ENCODE measurements at places on chromosomes 1 and 21.

- no peak for DNase-seq
Measured at GRCh38 chr1:1858382-1859086, 32.4 kb downstream of the GNB1 start.

GRCh38 chr1:156445789-156446263 is 54.7 kb downstream of the MEF2D start:
- peak; percentile 77 for DNase-seq

GRCh38 chr1:119537966-119538365 is 31.0 kb downstream of the HSD3B1 start:
- no peak for DNase-seq

GRCh38 chr1:16352842-16353535 is 709 bp upstream of the FBXO42 start:
- no peak for DNase-seq

- no peak for DNase-seq
Measured at GRCh38 chr1:100942304-100943046, 46.6 kb downstream of the SLC30A7 start.

- no peak for DNase-seq
Measured at GRCh38 chr1:203324105-203325025, 19.0 kb downstream of the BTG2 start.

DNA sequence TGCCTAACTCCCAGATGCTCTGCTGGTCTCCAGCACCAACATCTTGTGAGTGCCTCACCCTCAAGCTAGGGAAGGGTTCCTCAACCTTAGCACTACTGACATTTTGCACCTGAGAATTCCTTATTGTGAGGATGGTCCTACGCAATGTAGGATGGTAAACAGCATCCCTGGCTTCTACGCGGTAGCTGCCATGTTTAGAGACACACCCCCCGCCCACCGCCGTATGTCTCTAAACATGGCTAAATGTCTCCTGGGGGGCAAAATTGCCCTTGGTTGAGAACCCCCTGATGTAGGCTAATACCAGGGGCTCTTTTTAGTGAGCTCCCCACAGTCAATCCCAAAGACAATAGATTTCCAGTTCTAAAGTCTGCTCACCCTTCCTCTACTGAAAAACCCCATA is 2.5 kb upstream of the MAP7D1 start:
- no peak for DNase-seq

- no peak for DNase-seq
Measured at GRCh38 chr1:95451054-95451453, 217.0 kb downstream of the RWDD3 start.

- no peak for DNase-seq
Measured at GRCh38 chr1:46394872-46395465, 852 bp downstream of the FAAH start.

GRCh38 chr1:204201348-204202040 is 5.2 kb upstream of the KISS1 start:
- no peak for DNase-seq

DNA sequence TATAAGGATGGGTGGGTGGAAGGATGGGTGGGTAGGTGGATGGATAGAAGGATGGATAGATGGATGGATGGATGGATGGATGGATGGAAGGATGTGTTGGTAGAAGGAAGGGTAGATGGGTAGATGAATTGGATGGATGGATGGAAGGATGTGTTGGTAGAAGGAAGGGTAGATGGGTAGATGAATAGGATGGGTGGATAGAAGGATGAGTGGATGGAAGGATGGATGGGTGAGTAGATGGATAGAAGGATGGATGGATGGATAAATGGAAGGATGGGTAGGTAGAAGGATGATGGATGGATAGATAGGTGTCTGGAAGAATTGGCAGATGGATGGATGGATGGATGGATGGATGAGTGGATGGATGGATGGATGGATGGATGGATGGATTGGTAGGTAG is 6.0 kb downstream of the MASP2 start:
- no peak for DNase-seq

- DNase-seq = no peak
Measured at GRCh38 chr1:245264226-245264625, 109.4 kb downstream of the KIF26B start.

- no peak for DNase-seq
Measured at GRCh38 chr1:34762474-34763141, 3.1 kb downstream of the GJB4 start.

DNA sequence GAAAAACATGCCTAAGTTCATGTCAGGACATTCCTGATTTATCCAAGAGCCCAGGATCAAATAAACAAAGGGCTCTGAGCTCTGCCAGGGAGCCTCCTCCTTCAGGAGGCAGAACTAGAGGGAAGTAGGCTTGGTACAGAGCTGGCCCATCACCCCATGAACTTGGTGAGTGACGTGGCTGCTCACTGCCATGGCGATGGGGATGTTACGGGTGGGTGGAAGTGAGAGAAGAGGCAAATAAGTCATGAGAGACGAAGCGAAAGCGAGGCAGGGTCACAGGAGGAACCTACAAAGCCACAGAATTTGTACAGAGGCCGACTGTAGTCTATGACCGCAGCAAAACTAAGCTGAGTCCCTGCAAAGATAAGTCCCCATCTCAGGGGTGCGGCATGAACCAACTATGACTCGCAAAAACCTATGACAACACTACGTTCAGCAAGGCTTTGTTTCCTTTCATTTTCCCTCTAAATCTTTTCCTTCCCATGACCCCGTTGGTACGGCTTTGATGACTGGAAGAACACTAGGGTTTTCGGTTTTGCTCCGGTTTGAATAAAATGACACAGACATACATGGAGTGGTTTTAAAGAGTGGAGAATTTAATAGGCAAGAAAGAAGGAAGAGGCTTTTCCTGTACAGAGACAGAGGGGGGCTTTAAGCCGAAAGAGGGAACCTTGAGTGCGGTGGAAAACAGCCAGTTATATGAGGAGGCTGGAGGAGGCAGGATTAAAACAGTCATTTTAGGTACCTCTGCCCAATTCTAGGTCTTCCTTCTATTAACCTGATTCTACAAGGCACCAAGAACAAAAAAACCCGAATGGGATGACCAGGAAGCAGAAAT is 74.1 kb downstream of the CD46 start:
- DNase-seq = no peak

- DNase-seq = no peak
Measured at GRCh38 chr1:194341587-194341986, 1155.2 kb upstream of the B3GALT2 start.

Measured in NCI-H2029 (cell line).